ENCODE measurements at places on chromosomes 11 and 22. TPM values are rescaled to one million over a fixed set of nuclear protein-coding genes. Genes with fewer than 3 reads are reported as not detected.

The B4GALNT4 gene
- 38.8 TPM for total RNA-seq

The DKK3 gene
- 71.3 TPM for total RNA-seq

The NLRP14 gene
- 0.40 TPM for total RNA-seq

The GRM5 gene
- 0.08 TPM for total RNA-seq

The ABTB2 gene
- total RNA-seq, result 12.4 TPM

The NCAM1 gene
- 27.2 TPM for total RNA-seq

The SCGB1D2 gene
- total RNA-seq, result not detected

Data from hepatocyte (in vitro differentiated cells).